ENCODE measurements at places on chromosomes 4 and X.

GRCh38 chr4:146522098-146522868 lies 543 bp upstream of the SLC10A7 start:
- peak; percentile 46 for DNase-seq

- DNase-seq: no peak
Measured at GRCh38 chr4:113872426-113873260, 106.8 kb downstream of the ARSJ start.

DNA sequence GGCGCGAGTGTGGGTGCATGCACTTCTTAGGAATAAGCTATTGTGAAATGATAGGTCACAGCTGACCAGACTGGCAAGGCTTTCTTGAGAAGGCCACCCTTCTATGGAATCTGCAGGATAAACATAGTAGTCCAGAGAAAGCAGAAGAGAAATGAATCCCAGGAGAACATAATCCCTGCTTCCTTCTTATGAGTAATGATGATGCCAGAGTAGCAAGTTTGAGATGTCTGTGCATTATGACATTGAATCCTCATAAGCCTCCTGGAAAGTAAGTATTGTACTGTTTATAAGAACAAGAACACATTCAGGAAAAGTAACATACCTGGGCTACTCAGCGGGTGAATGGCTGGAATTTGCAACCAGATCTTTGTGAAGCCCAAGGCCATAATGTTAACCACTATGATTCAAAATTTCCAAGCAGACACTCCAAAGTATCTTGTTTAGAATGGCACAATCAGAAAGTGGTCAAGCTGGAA lies 272.1 kb upstream of the HS3ST1 start:
- DNase-seq: no peak

DNA sequence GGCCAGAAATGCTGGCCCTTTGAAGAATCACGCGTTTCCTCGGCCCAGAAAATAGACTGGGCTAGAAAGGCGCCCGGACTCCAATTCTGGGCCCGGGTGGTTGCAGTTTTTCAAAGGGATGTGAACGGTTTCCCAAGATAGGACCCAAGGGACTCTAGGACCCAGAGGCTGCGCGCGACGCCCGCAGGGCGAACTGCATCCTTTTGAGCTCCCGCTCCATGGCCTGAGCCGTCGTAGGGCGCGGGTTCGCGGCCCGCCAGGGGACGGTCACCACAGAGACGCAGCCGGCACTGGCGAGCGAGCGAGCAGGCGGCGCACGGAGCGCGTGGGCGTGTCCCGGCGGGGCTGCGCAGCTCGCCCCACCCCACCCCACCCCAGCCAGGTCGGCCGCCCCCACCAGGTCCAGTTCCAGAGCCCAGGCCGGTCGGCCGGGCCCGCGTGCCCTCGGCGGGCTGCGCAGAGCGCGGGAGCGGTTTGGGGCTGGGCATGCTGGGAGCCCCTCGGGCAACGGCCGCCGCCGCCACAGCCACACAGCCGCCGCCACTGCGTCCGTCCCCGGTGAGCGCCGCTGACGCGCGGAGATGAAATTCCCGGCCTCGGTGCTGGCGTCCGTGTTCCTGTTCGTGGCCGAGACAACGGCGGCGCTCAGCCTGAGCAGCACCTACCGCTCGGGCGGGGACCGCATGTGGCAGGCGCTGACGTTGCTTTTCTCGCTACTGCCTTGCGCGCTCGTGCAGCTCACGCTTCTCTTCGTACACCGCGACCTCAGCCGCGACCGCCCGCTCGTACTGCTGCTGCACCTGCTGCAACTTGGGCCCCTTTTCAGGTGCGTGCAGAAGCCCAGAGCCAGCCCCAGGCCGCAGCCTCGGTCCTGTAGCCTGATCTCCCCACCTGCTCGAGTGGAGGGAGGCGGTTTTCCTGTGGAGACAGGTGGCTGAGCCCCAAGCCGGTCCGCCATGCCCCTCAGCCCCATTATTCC lies at the start of gene XK:
XK (plus strand) TSS at position 411 of the 979 bp plus-strand sequence; CDS start at position 582, 171 bp downstream.
- DNase-seq: no peak

DNA sequence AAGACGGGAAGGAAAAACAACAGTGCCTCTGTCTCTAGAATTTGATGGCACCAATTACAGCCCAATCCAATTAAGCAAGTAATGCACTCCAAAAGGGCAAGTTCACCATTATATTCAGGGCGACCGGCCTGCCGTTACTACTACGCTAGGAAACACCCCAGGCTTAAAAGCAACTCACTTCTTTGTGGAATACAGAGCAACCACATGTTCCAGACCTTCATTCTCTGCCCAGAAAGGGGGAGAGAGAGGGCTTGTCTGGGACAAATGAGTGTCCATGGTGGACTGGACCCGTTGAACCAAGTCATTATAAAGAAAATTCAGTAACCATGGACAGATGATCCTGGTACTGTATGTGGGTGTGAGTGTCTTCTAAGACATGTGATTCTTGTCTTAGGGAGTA lies 1.6 kb downstream of the KDR start:
- DNase-seq: no peak

- DNase-seq: no peak
Measured at GRCh38 chr4:2091990-2092668, 33.0 kb downstream of the NAT8L start.

GRCh38 chrX:68865300-68865699 lies 36.5 kb downstream of the EFNB1 start:
- DNase-seq: no peak

DNA sequence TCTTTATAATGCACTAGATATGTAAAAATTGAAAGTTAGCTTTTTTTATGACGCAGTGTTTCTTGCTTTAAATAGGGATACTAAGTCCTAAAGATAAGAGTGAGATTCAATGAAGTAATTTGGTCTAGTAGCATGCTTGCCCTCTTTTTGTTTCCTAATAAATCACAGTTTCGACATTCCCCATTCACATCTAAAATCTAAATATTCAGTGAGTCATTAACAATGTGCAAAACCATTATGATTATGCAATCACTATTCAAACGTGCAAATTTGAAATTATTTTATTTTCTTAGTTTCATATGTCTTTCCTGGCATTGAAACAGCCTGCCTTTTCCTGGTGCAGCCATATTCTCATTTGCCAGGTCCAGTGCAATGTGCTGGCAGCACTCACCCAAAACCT lies 1350.5 kb upstream of the PABPC4L start:
- DNase-seq: no peak

DNA sequence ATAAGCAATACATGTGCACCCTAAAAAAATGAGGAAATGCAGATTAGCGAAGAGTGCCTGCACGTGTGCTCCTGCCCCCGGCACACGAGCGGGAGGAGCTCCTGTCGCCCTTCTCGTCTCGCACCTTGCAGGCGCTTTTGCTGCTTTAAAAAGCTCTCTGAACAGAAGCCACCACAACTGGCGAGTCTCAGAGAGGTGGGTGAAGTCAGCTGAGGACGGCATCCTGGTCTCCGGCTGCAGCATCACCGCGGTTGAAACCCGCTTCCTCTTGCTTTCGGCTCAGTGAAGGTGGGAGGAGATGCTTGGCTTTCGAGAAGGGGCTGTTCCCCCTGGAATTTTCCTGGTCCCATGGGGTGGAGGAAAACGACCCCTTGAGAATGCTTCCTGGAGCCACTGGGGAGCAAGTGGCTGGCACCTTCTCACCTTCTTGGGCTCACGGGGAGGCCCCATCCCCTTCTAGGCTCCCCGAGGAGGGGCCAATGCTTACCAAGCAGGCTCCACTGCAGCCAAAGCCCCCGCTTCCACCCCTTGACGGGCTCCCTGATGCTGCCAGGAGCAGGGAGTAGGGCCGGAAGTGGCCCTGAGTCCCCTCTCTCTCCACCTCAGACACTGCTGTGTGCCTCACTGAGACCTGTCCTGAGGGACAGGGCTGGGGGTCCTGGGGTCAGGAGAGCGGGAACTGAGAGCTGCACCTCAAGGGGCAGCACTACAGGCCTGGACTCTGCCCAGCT lies 29.2 kb upstream of the MXD4 start:
- peak; percentile 45 for DNase-seq

DNA sequence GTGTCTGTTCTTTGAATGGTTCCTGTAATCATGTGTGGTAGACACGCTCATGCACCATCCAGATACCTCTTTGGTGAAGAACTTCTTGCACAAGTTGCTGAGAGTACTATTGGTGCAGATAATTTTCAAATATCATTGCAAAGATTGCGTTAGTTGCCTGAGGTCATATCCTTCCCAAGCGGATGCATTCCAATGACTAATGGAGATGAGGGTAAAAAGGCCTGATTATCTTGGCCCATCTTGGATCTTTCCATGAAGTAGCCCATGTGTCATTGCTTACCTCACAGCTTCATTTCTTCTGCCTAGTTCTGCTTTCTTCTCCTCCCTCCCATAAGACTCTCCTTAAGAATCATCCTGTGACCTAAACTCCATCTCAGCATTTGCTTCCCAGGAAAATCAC lies 384.9 kb upstream of the CNKSR2 start:
- DNase-seq: no peak

Measured in stimulated activated CD4-positive, alpha-beta T cell treated with anti-CD3 and anti-CD28 coated beads, Interleukin-1b, Interleukin-23, amount 100 ng/mL, for 1 hour (primary cell).